ENCODE measurements at places on chromosomes 6 and 20.

DNA sequence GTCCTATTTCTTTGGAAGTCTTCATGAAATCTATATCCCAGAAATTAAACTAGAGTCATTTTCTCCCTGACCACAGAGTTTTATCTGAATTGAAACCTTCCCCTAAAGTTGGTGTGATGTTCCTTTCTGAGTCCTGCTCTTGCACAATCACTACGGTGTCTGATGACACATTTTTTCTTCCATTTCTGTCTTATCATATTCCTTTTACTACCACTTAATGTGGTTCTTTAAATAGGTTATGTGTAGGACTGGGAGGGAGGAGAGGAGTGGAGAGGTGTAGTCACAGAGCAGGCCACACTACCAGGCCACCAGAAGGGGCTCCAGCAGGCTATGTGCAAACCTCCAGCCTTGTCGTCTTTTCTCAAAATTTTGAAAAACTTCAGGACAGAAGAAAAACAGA lies 39.7 kb upstream of the ATXN1 start:
- DNase-seq: no peak

- no peak for DNase-seq
Measured at GRCh38 chr6:139370283-139370998, 4.0 kb downstream of the CITED2 start.

GRCh38 chr6:91171754-91172462 lies 585.0 kb upstream of the MAP3K7 start:
- no peak for DNase-seq

DNA sequence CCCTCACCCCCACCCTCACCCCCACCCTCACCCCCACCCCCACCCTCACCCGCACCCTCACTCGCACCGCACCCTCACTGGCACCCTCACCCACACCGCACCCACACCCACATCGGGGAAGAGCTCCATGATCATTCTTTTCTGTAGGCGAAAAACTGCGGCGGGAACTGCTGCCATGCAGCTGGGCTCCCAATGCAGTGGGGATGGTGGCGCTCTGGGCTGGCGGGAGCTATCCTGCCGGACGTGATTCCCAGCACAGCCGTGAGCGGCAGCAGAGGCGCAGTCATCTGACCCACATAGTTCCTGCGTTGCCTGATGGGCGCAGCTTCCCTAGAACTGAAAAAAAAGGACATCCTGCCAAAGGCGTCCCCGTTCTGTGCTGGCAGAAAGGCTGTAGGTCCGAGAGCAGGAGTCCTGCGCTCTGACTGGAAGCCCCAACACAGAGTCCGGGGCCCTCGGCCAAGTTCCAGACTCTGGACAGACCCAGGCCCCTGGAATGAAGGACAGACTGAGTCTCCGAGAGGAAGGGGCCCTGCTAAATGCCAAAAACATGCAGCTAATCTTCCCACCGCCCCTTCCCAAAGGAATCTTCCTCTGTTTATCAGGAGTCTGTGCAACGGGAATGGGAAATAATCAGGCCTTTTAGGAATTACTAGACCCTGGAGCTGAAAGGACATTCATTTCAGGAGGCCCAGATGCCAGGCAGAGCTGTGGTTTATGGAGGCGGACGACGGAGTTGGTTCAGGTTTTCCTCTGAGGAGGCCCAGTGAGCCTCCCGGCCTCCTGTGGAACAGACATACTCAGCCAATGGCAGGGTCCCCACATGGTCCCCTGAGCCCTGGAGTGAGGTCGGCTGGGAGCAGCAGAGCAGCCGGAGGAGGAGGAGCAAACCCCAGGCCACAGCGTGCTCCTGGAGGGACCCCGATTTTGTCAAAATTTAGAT lies 14.1 kb upstream of the TCFL5 start:
- DNase-seq: no peak

- DNase-seq: no peak
Measured at GRCh38 chr6:157037165-157037564, 260.0 kb downstream of the ARID1B start.

- DNase-seq: no peak
Measured at GRCh38 chr20:57438552-57438951, 47.4 kb downstream of the RBM38 start.

DNA sequence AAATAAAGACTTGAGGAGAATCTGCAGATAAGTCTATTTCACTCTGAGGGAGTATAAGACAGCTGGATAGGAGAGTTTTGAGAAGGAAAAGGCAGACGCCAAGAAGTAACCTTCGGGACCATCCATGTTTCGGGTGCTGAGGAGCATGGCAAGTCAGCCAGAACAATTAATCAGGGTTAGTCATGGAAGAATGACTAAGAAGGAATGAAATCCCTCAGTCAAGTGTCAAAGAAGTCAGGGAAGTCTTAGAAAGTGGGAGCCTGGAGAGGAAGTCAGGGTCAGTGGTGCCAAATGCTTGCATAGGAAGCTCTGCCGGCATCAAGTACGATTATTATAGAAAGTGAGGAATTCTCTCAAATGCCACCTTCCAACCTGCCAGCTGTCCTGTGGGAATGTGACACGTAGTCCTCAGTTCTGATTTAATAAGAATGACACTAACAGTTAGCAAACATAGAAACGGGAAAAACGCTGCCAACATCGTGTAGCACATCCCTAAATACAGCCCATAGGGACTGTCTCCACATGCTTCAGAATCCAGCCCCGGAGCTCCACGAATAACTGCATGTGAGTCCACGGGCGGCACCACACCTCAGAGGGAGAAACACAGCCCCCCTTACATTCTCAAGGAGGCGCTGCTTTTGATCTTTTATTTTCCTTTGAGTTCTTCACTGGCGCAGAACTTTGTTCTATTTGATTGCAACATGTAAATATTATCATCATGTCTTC lies 602.7 kb downstream of the PRKN start:
- no peak for DNase-seq

GRCh38 chr20:9241232-9241692 lies 172.4 kb downstream of the PLCB4 start:
- DNase-seq: no peak

- DNase-seq: no peak
Measured at GRCh38 chr6:110596354-110596753, 119.9 kb upstream of the SLC22A16 start.

DNA sequence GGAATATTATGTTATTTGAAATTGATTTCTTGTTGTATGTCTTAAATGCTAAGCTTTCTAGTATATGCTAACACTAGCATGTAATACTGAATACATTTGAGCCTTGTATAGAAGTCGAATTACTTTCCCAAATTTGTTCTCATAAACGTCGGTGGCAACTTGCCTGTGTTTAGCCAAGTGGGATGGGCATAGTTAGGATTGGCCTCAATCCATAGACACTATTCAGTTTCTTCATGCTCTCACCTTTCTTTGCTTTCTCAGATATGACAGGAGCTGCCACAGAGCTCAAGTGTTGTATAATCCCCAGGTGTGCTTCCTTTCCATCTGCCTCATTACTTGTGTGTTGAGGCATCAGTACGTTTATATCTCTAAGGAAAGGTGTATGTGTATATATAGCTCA lies 19.3 kb downstream of the ZNF334 start:
- no peak for DNase-seq

DNA sequence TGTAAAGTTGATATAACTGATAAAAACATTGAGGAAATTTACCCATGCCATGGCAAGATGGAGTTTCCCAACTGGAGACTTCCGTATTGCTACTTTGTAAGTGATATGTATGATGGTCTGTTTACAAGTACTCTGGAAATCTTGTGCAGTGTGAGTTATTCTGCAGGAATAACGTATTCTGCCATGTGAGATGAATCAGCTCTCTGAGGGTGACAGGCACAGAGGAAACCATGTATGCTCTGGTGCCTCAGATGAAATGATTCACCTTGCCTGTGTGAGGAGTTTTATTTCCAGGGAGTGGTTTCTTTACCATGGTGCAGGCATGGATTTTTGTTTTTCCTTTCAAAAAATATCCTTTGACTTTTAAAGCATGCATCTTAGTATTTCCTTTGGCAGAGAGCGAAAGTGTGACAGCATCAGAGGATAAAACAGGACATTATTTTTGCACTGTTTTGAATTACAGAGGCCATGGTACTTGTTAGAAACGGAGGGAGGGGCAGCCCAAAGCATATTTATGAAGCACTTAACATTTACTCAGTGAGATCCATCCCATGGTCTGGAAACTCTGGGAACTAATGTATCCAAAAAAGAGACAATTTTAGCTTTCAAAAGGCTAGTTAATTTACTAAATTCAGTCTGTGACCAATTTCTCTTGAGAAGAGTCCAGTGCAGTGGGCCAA lies 36.0 kb upstream of the MTRF1L start:
- no peak for DNase-seq

- no peak for DNase-seq
Measured at GRCh38 chr6:51854347-51854746, 233.1 kb downstream of the PKHD1 start.

GRCh38 chr6:106181664-106182418 lies 95.7 kb downstream of the PRDM1 start:
- no peak for DNase-seq

- no peak for DNase-seq
Measured at GRCh38 chr6:3529232-3529631, 72.4 kb upstream of the SLC22A23 start.

DNA sequence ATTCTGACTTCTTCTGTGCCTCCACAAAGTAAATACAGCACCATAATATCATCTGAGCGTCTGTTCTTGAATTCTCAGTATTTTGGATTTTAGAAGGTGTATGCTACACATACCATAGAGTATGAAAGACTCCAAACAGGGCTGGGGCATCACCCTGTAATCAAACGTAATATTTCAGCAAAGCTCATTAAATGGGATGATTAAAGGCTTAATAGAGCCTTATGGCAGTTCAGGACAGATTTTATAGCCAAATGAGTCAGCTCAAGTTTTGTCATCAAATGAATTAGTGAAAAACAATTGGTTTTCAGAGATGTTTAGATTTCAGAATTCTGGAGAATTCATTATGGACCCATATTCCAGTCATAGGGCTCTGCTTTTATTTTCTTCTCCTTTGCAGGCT lies 68.9 kb downstream of the TULP4 start:
- DNase-seq: no peak

DNA sequence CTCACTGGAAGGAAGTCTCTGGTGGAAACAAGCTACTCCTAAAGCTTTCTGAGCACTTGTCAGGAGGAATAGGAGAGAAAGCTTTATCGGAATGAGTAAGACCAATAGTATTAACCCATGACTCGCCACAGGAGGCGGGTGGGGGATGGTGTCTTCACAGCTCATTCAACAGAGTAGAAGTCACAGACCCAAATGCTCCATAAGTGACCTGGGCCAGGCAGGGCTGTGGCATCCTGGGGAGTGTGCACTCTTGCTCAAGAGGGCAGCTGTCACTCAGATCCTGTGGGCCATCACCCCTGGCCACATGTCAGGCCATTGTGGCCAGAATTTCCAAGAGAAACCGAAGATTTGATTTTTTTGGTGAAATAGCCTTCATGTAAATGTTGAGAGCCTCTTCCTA lies 116.0 kb downstream of the SYCP2 start:
- DNase-seq: no peak

DNA sequence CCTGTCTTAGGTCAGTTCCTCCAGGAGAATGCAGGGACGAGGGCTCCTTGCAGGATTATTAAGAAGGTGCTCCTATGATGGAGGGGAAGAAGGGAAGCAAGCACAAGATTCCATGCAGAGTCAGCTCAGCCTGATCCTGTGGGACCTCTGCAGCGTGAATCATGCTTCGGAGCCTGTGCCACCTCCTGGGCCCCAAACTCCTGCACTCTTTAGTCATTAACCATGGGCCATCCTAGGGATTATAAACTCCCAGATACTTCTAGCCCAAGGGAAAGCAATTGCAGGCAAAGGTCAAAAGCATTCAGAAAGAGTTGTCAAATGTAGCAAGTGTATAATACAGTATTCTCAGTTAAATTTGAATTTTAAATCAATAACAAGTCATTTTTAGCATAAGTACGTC lies 208.7 kb upstream of the PMEPA1 start:
- no peak for DNase-seq

- DNase-seq: no peak
Measured at GRCh38 chr6:41064841-41065240, 7.3 kb downstream of the OARD1 start.

GRCh38 chr6:116446399-116446798 lies 14.8 kb upstream of the CALHM6 start:
- DNase-seq: no peak

DNA sequence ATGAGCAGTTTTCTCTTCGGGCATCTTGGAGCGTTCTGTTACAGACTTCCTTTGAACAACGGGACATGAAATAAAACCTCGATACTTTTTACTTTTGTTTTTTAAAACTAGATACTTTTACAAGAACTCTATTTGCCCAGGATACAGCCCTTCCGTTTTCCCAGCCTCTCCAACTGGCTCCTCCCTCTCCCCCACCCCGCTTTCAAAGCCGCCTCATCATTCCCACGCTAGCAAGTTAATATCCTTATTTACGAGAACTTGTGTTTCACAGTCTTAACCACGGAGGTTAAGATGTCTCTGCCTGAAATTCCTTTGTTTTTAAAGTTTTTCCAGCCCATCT lies 241 bp upstream of the CFAP206 start:
- DNase-seq: no peak

GRCh38 chr6:116557893-116558292 lies 4.3 kb downstream of the CALHM4 start:
- DNase-seq: no peak

GRCh38 chr6:90109141-90109540 lies 187.5 kb downstream of the BACH2 start:
- DNase-seq: no peak

DNA sequence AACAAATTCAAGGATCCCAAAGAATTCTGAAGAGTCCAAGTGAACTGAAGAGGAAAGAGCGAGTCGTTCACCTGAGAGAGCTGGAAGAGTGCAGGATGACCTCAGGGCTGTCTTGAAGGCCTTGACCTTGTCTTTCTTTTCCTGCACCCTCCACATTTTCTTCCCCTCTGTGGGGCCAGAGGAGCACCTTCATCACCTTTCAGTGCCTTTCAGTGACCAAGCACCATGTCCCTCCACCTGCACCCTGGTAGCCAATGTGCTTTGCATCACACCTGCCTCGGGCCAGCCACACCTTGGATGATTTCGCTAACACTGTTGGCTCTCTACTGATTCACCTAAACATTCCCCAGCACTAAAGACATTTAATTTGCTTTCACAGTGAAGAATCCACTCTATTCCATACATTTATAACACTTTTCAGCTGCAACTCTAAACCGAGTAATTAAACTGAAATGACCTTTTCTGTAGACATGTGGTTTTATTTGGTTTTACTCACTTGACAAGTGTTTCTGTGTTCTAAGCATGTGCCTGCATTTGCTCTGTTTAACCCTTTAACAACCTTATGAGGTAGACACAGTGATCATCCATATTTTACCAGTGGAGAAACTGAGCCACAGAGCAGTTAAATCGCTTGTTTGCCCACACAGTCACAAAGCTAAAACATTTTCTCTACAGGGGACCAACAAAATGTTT lies 121.3 kb upstream of the CST7 start:
- no peak for DNase-seq

- no peak for DNase-seq
Measured at GRCh38 chr6:13794184-13794583, 20.2 kb downstream of the MCUR1 start.

GRCh38 chr6:20334334-20334733 lies 67.3 kb upstream of the E2F3 start:
- DNase-seq: no peak
